ENCODE measurements at places on chromosomes 5 and 9.

DNA sequence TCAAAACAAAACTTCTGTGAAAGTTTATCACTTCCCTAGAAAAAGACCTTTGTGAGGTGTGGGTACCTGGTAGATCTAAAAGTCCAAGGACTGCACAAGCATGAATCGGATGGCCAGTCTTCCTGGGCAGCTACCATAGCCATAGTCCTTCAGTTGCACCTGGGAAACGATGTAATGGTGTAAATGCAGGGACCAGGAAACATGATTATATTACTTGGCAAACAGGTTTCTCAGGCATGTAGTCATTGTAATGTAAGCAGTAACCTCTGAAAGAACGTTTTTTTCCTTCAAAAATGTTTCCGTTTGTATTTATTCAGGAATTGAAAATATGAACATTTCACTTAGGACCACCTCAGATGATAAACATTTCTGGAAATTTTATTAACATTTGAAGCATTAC lies 433.4 kb downstream of the DTWD2 start:
- DNase-seq: no peak

DNA sequence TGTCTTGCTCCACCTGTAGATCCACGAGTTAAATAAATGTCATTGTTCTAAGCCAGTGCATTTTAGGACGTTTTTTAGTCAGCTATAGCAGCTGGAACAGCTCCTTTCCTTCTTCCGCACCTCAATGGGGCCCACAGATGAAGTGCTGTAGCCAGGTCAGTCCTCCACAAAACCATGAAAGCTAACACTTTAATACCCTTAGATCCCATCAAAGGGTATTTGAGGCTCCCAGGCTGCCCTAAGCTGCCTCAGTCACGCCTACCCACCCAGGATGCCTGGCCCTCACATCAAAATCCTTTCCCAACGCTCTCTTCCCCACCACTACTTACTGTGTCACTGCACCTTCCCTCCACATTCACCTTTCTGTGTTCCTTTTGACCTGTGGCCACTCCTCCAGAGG lies 44.1 kb upstream of the ACO1 start:
- no peak for DNase-seq

GRCh38 chr5:170562875-170563228 lies 59.0 kb downstream of the KCNIP1 start:
- no peak for DNase-seq

GRCh38 chr5:73501406-73501805 lies 3.2 kb downstream of the BTF3 start:
- DNase-seq: no peak

DNA sequence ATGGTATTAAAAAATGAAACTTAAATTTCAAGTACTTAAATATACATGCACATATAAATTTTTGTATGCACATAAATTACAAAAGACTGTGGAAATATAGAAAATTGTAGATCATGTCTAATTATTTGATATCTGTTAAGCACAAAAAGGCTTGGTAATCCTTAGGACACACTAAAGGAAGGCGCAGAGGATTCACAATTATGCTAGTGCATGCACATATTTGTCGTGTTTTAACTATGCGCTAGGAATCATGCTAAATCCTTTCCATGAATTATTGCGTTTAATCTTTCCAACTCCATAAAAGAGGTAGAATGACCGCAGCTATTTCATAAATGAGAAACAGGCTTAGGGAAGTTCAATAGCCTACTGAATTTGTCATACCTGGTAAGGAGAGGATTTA lies 244.1 kb upstream of the ITGA1 start:
- DNase-seq: no peak

DNA sequence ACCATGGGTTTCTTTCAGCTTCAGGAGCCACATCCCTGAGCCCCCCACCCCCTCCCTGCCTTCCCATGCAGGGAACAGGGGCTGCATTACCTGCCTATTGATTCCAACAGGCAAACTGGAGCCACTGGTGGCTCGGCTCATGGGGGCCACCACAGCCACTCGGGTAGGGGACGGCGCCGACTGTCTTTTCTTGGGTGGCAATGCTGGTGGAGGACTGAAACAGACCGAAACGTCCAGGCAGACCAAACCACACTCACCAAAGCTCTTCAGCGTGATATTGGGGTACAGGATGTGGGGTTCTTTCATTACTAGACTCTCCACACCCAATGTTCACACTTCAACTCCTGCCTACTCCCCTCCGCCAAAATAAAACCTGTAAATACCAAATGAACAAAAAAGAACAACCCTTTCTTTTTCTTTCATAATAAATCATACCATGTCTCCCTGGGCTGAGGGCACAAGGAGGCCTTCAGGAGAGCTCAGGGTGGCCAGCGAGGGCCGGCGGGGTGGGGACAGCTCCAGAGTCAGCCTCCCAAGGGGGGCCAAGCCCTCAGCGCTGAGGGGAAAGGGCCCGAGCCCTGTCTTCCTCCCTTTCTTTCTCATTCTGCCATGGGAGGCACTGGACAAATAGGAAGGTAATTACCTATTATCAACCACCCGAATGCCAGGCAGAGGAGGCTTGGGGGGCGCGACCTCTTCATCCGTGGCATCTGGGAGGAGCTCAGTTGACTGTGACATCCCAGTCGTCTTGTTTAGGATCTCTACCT lies 83.3 kb downstream of the PRRT1B start:
- no peak for DNase-seq

DNA sequence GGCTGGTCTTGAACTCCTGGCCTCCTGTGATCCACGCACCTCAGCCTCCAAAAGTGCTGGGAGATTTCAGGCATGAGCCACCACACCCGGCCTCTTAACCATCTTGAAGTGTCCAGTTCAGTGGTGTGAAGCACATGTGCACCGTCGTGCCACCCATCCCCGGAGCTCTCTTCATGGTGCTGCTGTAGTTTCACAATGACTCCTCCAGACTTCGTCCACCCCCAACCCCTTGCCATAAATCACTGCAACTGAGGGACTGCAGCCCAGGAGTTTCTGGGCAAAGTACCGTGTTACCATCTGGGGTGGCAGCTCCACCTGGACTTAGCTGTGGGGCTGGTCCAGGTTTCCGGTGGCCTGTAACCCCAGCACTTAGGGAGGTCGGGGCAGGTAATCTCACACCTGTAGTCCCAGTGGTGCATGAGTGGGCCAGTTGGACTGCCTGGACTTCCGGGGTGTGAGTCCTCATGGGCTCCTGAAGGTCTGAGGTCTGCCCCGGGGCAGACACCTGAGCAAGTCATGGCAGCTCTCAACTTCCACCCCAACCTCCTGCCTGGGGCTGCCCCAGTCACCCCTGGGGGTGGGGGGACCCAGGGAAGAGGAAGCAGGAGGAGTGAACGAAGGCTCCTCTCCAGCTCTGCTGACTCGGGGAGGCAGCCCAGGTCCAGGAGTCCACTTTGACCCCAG lies 6.6 kb upstream of the N4BP3 start:
- no peak for DNase-seq

DNA sequence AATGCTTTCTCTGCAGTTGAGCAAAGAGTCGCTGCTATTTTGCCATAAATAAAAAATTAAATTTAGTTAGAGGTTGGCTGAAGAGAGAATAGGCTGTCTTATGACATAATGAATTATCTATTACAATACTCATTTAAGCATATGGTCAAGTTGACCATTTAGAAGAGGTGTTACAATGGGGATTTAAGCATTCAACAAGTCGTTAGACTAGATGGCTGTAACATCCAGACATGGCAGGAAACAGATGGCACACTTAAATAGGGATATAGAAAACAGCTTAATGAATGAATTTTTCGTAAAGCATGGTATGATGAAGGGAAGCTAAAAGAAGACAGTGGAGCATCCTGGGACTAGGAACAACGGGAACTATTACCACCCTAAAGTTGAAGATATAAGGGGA lies 160.3 kb upstream of the PTPRD start:
- DNase-seq: no peak

- no peak for DNase-seq
Observed at GRCh38 chr9:35564658-35565061, 40.4 kb upstream of the TESK1 start.

DNA sequence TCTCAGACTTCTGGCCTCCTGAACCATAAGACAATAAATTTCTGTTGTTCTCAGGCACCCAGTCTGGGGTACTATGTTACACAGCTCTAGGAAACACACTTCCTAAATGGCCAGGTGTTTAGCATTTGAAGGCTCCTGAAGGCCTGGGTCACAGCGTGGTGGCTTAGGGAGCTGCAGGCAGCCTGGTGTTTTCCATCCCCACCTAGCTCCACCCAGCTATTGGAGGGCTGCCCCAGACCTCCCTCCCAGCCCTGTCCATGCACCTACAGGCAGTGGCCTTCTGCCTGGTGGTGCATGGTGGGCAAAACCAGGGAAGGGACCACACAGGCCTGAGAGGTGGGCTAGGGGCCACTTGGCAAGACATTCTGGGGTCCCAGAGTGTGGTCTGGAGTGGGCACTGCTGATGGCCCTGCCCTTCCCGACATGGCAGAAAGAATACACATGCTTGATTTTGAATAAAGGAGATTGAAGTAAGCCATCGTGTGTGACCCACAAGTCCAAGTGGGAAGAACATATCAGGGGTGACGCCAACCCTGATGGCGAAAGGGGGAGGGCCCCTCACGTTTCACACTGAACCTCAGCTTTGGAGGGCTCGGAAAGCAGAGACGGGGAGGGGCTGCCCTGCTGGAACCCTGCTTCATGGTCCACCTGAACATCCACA lies 1.3 kb upstream of the SUSD3 start:
- DNase-seq: no peak

DNA sequence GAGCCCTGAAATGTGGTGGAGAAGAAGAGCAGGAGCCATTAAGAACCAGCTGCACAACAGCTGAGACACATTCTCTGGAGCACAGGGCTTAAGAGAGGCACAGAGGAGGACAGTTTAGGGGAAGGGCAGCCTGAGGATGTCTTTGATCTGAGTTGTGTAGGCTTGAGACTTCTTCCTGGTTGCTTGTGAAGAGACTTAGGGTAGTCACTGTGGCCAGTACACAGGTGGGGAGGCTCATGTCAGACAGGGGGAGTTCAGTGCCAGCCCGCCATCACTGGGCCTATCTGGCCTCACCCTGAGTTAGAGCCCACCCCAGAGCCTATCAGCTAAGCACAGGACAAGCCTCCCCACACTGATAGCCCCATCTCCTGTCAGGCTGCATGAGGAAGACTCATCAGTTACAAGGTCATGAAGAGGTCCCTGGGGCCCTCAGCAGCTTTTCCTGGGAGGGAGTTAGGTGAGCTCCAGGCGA lies 19.8 kb downstream of the SLC22A4 start:
- DNase-seq: no peak

DNA sequence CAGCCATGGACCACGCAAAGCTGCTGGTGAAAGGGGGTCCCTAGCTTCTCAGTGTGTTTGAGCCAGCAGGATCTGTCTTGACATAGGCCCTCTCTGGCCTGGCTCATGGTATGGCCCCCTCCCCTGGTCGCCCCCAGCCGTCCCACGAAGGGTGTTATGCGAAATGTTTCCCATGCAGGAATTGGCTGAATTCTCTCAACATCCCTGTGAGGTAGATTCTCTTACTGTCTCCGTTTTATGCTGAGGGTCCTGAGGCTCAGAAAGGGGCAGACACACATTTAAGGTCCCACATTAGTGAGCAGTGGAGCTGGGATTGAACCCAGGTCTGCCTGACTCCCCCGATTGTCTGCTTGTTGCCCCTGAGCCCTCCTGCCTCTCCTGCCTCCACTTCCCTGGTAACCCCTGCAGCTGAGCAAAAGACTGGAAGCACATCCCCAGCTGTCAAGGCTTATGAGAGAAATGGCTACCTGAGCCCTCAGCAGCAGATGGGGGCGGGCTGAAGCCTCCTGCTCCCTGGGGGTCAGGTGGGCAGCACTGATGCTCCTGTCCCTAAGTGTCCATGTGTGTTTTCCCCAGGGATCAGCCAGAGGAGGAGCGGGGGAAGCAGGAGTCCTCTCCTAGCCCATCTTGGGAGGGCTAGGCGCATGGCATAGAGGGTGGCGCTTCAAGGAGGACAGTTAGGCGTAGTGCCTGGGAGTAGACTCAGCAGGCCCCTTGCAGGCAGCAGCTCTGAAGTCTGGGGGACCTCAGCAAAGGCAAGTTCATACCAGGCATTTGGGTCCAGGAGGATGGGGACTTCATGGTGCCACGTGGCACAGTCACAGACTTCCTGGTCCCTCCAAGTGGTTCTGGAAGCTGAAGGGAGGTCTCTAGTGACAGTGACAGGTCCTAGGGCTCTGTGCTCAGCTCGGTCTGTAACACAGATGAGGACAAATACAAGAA lies 49.0 kb upstream of the GARNL3 start:
- no peak for DNase-seq

DNA sequence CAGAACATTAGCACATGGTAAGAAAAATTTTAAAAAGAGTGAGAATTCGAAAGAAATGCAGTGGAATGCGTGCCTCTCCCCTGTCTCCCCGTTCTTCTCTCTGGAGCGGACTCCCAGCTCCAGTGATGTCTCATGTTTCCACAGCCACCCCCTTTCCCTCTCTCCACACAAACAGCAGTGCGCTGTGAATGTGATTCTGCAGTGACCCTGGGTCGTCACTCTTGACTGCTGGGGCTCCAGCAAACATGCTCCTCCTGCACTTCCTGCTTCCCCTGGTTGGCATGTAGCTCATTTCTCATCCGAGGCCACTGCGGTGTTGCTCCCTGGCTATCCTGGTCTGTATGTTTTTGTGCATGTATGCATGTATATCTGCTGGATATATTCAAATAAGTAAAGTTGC lies 13.3 kb downstream of the PHF2 start:
- DNase-seq: peak; percentile 37

- no peak for DNase-seq
Observed at GRCh38 chr9:18261181-18261580, 212.8 kb upstream of the ADAMTSL1 start.

- DNase-seq: no peak
Observed at GRCh38 chr9:129655154-129655553, 10.3 kb upstream of the PRRX2 start.

DNA sequence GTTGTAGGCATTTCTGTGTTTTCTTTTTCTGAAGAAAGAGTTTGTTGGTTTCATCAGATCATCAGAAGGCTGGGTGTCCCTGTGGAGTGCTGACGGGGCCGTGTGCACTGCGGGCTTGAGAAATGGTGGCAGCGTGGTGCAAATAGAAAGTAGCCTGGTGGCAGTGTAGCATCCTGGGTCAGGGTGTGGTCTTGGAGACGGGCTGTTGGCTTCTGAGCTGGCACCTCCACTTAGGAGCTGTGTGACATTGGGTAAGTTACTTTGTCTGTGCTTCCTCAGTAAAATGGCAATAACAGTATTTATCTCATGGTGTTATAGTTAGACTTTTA lies 10.0 kb upstream of the NDST1 start:
- no peak for DNase-seq

Data from mesothelial cell of epicardium (in vitro differentiated cells).